ENCODE measurements at places on chromosomes 4 and X. TPM values are rescaled to one million over a fixed set of nuclear protein-coding genes. Genes with fewer than 3 reads are reported as not detected.

The CXCL1 gene
- 26.6 TPM for total RNA-seq

The FAM236D gene
- not detected for total RNA-seq

The SLC6A14 gene
- not detected for total RNA-seq

The XAGE3 gene
- not detected for total RNA-seq

The DCAF12L2 gene
- total RNA-seq: not detected

The SLC2A9 gene
- total RNA-seq: 4.0 TPM

The OTC gene
- total RNA-seq: not detected

The SMPX gene
- not detected for total RNA-seq

The ANTXR2 gene
- 133 TPM for total RNA-seq

The FGF5 gene
- total RNA-seq: 3.2 TPM

The MAGIX gene
- 1.7 TPM for total RNA-seq

The PABPC1L2A gene
- not detected for total RNA-seq

The SLC34A2 gene
- not detected for total RNA-seq

The PABPC1L2B gene
- not detected for total RNA-seq

The SMIM43 gene
- total RNA-seq: 0.23 TPM

The CRMP1 gene
- total RNA-seq: 0.08 TPM

The VCX gene
- not detected for total RNA-seq

The TKTL1 gene
- total RNA-seq: not detected

The PRR32 gene
- not detected for total RNA-seq

The OPHN1 gene
- total RNA-seq: 2.7 TPM

The HAND2 gene
- total RNA-seq: 9.1 TPM

The CCKAR gene
- total RNA-seq: not detected

The SLIT2 gene
- 36.9 TPM for total RNA-seq

The STATH gene
- total RNA-seq: not detected

The CXorf49 gene
- total RNA-seq: not detected

The BCLAF3 gene
- 4.9 TPM for total RNA-seq

The NLGN4X gene
- total RNA-seq: not detected

The CXCL11 gene
- not detected for total RNA-seq

The FAM53A gene
- 0.23 TPM for total RNA-seq

The DGKK gene
- total RNA-seq: not detected

The DMRTC1B gene
- not detected for total RNA-seq

The S100G gene
- not detected for total RNA-seq

The NDNF gene
- not detected for total RNA-seq

The TCEAL7 gene
- total RNA-seq: 5.9 TPM

The COL25A1 gene
- 0.15 TPM for total RNA-seq

The GYG2 gene
- total RNA-seq: 4.9 TPM

The LAS1L gene
- 21.9 TPM for total RNA-seq

The NLRP2B gene
- total RNA-seq: not detected

The NUP62CL gene
- total RNA-seq: not detected

The FRMPD4 gene
- total RNA-seq: 1.9 TPM

The TMPRSS11E gene
- total RNA-seq: not detected

The USP26 gene
- total RNA-seq: not detected

The CT47A7 gene
- total RNA-seq: not detected

The CACNA1F gene
- total RNA-seq: not detected

The F11 gene
- not detected for total RNA-seq

The DACH2 gene
- not detected for total RNA-seq

The CSAG1 gene
- total RNA-seq: not detected

The MAGEB17 gene
- total RNA-seq: not detected

The LNX1 gene
- 5.1 TPM for total RNA-seq

The TSPAN7 gene
- total RNA-seq: not detected

The PSAPL1 gene
- total RNA-seq: not detected
